NCI-H1092 treated with DMSO at 0.1 percent for 48 hours (cell line): ENCODE measurements at places on chromosomes 13 and 19.

- DNase-seq, result no peak
Measured at GRCh38 chr13:61592489-61592888, 176.8 kb upstream of the PCDH20 start.

DNA sequence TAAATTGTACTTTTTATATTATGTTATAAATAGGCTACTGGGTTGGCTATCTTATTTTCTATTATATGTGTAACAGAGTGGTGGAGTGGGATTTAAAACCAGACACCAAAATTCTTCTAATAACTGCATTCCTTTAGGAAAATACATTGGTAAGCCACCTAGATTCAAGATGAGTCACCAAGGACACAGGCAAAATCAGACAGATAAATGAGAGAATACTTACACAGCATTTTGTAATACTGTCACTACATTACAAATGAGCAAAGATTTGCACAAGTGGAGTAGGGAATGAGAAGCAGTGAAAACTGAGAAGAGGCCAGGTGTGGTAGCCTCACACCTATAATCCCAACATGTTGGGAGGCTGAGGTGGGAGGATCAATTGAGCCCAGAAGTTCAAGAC is 6.2 kb upstream of the SPART start:
- DNase-seq, result no peak

DNA sequence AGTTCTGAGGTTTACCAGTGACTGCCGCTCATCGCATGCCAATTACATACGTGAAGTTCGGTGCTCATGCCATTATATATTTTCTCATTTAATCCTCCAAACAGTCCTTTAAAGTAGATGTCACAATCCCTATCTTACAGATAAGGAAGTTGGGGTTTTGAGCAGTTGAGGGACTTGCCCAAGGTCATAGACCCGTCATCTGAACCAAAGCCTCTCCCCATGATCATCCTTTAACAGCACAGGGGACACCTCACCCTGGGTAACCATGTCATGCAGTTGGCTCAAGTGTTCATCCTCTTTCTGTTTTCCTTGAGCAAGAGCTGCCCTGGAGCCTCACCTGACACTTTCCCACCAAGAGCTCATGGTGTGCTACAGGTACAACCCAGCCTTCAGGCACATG is 69.1 kb downstream of the HSPH1 start:
- DNase-seq, result no peak

DNA sequence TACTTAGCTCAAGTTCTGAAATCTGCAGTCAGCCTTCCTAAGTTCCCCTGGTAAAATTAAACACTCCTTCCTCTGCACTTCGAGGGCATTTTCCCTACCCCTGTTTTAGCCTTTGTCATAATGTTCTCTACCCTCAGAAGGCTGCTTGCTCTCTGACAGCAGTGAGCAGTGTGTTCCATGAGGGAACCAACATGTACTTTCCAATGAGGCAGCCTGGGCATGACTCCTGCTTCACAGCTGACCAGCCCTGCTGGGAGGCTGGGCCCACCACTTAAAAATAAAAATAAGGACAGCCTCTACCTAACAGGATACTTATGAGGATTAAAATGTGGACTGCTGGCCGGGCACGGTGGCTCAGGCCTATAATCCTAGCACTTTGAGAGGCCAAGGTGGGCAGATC is 26.4 kb downstream of the RUBCNL start:
- no peak for DNase-seq

GRCh38 chr19:30244533-30244932 is 127.7 kb upstream of the ZNF536 start:
- DNase-seq, result no peak
